Activated CD4-positive, CD25-positive, alpha-beta regulatory T cell treated with anti-CD3 and anti-CD28 coated beads, Interleukin-2, amount 50 U/mL, for 24 hours (primary cell): ENCODE measurements at places on chromosomes 11 and 22.

- no peak for ATAC-seq
Measured at GRCh38 chr22:17471886-17472535, 91.3 kb upstream of the SLC25A18 start.

DNA sequence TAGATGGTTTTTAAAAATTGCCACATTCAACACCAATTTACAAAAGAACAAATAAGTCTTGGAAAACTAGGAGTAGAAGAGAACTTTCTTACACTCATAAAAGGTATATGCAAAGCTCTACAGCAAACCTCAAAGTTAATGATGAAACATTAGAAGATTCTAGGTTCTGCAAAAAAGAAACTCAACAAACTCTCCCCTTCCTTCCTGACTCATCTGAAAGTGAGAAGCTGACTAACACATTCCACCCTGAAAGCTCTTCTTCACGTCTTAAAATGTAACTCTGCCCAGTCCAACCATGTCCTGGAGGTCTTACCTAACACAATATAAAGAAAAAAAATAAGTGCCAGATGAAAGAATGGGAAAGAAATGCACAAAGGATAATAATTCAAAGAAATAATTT, 218.9 kb upstream of the ISX start:
- ATAC-seq = no peak

DNA sequence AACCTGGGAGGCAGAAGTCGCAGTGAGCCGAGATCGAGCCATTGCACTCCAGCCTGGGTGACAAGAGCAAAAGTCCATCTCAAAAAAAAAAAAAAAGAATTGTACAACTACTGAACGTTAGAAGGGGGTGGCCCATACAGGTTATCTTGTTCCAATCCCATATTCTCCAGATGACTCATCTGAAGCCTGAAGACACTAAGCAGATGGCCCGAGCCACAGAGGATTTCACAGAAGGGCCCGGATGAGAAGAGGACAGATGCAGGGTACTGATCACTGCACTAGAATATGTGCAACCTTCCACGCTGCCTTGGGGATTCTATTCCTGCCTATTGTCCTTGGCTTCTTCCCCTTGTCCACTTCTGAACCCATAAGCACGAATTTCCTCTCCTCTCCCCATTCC, 70.9 kb upstream of the UBASH3B start:
- ATAC-seq = no peak

DNA sequence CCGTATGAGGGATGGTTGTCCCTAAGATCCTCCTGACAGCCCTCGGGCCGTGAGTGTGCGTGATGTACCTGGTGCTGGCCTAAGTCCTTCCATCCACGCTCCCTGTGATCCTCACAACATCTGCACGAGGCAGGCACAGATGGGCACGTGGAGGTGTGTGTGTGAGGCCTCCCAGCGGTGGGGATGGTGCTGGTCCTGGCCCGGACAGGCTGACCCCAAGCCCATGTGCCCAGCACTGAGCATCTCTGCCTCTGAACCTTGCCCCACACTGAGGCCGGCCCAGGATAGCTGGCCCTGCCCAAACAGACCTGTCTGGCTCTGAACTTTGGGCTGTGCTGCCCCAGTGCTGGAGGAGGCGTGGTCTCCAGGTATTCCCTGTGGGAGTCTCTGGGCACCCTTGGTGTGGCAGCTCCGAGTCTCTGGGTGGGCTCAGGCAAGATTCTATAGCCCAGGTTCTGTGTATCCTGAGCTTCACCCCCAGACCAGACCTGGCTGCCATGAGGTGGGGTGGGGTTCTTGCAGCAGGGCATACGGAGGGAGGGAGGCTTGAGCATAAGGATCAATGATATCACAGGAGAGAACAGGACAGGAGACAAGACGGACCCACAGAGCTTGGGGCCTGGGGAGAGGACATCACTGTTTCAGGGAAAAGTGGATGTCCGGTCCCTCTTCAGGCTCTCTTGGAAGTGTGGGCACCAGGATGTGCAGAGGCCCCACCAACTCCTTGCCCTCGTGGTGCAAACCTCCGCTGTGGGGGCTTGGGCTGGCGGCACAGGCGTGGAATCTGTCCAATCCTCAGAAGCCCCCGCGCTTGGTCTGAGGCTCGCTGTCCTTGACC, 881.8 kb downstream of the BRD1 start:
- no peak for ATAC-seq

DNA sequence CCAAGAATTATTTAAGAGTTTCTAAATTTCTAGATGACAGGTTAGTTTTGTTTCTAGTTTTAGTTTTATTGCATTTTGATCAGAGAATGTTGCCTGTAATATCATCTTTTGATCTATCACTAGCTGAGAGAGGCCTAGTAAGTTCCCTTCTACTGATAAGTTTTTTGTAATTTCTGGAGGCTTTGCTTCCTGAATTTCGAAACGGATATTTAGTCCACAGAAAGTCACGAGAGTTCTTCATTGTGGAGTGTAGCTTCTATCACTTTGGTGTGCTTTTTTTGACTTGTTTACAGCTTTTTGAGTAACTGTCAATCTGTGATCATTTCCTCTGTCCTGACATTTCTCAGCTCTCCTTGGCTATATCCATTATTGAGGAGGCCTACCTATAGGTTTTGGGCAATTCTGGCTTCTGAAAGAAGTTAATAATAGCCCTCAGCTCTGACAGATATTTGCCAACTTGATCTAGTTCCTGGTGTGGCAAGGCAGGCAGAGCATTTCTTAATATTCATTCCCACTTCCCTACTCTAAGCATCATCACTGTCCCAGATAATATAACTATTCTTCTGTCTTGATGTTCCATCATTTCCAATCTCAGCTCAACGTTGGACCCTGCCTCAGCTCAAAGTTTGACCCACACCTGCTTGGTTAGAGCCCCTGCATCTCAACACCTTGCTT, 171.3 kb downstream of the BLID start:
- no peak for ATAC-seq

- no peak for ATAC-seq
Measured at GRCh38 chr11:121841487-121842191, 274.4 kb downstream of the BLID start.

DNA sequence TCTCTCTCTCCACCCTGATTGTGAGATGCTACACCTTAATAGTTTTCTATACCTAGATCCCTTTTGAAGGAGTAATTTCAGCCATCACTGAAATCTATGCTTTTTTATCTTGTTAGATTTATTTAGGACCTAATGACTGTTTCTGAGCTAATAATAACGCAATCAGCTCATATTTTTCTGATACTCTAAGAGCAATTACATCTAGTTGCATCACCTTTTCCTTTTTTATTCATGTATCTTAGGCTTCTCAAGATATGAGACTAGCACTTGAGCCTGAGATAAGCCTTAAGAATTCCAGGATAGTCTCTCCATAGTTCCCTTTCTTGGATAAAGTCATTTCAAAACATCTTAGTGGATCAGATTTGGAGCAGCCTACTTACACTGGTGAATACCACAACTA, 25.1 kb upstream of the CAVIN3 start:
- no peak for ATAC-seq

- no peak for ATAC-seq
Measured at GRCh38 chr22:23110190-23110921, 31.4 kb downstream of the RSPH14 start.

DNA sequence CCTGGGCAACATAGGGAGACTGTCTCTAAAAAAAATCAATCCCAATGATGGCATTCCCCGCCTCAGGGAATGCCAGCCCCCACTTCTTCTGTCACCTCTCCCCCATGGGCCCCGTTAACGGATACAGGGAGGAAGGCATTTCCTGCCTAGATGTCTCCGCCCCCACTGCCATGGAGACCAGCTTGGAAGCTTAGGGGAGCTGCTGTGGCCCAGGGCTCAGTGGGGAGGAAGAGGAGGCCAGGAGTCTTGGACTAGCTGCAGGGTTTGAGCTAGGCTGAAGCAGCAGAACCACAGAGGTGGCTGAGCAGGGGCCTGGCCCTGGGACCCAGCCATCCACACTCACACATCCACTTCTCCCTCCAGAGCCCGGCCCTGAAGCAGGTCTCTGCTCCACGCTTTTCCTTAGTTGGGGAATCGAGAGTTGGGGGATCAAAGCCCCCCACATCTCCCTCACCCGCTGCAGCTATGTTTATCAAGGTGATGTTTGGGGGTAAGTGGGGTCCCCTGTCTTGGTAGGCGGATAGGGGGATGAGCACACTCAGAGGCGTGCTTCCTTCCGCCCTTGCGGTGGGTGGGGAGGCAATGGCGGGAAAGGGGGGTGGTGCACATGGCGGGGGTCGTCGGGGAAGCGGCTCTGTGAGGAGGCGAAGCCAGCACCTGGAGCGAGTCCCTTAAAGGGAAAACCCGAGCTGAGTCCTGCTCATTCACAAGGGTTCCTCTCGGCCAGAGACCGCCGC, at the start of gene C22orf15:
TSS of gene C22orf15 (plus strand) at position 149 of the 737 bp plus-strand sequence. CDS start at position 466, 317 bp downstream.
- ATAC-seq = no peak

DNA sequence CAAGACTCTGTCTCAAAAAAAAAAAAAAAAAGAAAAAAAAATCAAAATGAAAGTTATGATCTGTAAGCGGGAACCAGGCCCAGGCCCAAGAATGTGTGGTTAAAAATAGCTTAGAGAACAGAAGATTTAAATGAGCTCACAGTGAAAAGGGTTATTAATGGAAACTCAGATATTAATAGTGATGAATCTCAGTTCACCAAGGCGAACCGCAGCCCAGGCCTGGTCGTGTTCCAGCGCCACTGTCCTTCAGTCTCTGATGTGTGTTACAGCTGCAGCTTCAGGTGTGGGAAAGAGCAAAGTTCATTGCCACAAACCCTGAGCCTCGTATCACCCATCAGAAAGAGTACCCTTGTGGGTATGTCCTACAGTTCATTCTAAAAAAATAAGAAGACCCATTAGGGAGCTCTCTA, 107.1 kb downstream of the GAB2 start:
- no peak for ATAC-seq
